ENCODE measurements at places on chromosomes 7 and 10.

DNA sequence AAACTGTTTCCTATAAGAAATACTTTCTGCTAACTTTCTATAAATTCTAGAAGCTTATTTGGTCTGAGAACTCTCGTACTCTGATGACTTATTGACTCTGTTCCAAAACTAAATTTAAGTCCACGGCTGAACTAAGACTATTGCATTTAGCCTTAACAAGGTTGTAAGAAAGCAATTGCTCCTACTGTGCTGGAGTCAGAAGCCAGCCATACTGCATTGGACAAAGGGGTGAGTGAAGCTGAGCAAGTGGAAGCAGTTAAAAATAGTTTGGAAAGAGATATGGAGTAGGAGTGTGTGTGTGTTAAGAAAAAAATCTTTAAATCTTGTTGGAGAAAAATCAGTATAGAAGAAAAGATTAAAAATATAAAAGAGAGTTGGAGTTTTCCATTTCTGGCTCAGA, 1360.1 kb upstream of the CELF2 start:
- DNase-seq = no peak

DNA sequence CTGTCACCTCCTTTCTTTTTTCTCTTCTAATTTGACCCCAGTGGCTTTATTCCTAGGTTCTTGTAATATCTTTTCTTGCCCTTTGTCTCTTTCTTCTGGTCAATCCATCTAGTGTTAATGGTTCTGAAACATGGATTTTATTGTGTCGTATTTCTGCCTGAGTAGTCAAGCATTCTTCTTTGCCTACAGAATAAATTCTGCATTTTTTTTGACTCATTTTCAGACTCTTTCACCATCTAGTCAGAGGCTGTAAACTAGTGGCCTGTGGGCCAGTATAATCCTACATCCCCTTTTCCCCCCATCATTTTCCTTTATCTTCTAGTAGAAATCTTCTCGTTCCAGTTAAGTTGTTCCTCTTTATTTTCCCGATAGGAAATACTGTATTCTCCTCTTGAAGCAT, 29.4 kb downstream of the LUC7L2 start:
- DNase-seq = no peak

GRCh38 chr10:132498562-132499366, 38.8 kb upstream of the INPP5A start:
- DNase-seq = no peak

DNA sequence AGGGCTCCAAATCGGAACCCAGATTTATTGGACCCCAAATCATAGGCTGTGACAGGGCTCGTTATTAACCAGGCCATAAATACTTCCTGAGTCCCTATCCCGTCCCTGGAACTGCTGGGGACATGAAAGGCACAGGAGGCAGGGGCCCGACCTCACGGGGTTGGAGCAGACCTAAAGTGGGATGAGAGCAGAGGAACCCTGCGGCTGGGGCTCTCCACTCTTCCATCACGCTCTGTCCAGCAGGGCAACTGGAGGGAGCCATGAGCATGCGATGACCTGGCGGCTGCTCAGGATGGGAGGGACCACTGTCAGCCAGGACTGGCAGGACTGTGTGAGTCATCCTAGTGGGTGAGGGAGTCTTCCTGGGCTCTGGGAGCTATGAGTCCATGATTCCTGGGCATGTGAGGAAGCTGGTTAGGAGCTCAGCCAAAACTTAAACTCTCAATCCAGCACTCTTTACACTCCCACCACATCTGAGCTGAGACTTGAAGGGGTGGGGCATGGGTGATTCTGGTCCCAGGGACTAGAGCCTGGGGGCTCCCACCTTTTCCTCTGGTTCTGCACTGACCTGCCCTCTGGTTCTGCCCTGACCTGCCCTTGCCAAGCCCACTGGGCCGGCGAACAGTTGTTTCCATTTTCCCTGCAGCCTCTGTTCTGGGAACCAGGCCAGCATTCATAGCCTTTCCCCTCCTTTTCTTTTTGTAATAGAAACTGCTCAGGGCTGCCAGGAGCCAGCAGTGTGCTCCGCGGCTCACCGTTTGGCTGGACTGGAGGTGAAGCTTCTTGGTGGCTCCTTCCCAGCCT, 47.1 kb downstream of the SYPL1 start:
- peak; percentile 82 for DNase-seq

DNA sequence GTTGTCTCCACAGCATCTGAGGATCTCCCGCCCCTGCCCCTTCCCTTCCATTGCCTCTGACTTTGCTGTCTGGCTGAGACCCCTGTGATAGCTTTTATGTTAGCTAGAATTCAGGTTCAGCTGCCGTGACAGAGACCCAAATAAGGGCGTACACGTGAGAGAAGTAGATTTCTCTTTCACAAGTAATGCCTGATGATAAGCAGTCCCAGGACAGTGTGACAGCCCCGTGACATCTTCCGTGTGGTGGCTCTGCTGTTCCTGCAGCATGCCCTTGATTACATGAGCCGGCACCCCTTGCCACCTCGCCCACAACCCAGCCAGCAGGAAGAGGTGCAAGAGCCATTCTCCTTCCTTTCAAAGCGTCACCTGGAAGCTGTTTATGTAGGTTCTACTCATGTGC, 130.9 kb upstream of the PODXL start:
- DNase-seq = no peak

- DNase-seq = no peak
Observed at GRCh38 chr10:55146032-55146431, 345.0 kb upstream of the PCDH15 start.

- DNase-seq = no peak
Observed at GRCh38 chr10:79347894-79348639, 798 bp downstream of the PPIF start.

GRCh38 chr10:10605551-10606081, 412.1 kb upstream of the CELF2 start:
- DNase-seq = peak; percentile 16

- peak; percentile 54 for DNase-seq
Observed at GRCh38 chr10:78263521-78263988, 229.9 kb downstream of the RPS24 start.

DNA sequence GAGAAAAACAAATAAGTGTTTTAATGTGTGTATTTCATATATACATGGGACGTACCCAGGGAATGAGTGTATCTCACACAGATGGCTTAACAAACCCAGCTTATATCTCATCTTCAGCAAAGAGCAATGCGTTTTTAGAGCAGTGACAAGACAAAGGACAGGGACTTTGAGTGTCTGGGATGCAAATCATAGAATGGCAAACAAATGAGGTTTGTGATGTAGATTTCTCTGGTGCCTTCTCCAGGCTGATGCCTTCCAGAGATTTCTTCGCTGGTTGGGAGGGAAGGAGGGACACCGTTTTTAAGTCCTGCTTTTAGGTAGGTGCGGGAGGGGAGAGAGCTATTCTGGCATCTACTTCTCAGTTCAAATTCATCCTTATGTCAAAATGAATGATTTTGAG, 16.6 kb downstream of the LANCL2 start:
- DNase-seq = no peak

DNA sequence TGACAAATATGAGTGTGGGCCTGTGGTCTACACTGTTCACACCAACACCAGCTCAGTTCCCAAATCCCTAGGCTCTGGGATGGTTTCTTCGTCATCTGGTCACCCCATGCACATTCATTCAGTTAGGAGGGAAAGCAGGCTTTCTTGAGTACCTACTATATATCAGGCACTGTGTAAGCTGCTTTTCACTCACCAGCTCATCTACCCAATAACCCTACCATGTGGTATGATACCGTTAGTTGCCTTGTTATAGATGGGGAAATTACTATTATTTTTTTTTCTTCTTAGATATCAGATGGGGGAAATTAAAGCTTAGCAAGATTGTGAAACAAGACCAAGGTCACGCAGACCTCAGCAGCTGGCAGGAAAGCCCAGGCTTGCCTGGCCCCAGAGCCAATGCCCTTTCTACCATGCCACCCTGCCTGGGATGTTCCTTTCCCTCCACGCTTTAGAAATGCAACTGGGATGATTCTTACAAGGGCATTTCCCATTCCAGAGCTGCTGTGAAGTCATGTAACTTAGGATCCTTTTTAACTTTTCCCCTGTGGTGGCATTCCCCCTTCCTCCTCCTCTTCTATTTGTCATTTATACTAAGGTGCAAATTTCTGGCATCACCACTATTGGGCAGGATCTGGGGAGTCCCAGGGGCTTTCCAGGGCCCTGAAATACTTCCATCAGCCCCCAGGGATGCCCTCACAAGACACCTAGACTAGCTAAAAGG, 93.1 kb upstream of the EFCAB10 start:
- DNase-seq = no peak

DNA sequence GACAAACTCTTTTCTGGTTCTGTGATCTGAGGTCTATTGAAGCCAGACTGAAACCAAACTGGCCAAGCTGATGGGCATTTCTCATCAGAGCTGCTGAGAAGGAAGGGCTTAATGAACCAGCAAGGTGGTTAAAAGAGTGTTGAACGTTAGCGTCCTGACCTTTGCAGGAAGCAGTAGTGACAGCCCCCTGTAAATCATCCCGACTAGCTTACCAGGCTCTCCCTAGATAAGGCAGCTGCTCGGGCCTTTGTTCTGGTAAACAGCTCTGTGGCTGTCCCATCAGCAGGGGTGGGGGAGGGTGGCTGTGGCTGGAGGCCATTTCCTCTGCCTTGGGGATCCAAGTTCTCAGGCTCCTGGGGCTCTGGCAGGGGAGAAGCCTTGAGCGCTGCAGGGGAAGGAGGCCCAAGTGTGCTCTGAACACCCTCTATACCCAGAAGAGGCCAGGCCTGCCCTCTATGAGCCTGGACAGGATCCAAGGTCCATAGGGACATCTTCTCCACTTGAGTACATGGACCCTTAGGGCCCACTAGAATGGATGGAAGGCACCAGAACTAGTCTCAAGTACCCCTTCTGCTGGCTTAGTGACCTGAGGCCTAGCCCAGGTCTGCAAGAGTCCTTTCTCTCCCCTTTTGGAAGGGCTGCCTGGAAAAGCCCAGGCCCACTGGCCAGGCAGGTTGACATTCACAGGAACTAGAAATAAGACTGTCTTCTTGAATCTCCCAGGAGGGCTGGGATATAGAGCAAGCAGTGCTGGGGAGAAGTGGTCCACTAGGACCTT, 134.6 kb downstream of the ARHGAP22 start:
- DNase-seq = no peak

DNA sequence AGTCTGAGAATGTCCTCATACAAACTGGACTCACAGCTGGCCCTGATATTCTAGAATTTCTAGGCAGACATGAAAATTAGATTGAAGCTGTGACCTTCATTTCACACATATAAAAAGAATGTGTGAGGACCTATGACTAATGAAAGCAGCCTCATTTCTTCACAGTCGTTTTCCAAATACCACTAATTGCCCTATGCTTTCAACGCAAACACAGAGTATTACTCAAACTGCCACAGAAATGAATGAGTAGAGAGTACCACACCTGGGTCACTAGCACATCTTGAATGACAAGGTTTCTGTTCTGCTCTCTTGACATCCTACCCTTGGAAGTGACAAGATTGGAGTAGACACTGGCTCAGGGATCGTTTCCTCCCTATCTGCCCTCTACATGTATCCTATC, 142.4 kb downstream of the C1GALT1 start:
- no peak for DNase-seq

DNA sequence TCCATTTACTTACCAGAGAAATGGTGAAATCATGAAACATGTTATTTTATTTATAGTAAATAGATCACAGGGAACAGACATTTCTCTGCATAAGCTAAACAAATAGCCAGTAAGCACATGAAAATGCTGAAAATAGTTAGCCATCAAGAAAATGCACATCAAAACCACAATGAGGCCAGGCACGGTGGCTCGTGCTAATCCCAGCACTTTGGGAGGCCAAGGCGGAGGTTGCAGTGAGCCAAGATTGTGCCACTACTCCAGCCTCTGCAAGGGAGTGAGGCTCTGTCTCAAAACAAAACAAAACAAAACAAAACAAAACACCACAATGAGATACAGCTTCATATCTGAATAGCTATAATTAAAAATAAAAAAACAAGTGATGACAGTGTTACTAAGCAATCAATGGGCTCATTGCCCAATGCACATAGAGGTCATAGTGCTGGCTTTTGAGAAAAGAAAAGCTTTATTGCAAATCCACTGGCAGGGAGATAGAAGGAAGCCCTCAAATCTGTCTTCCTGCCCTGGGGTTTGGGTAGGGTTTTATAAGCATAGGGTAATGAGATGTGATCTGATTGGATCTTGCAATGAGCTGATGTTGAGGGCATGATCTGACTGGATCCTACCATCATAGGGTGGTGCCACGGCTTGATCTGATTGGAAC, 16.2 kb downstream of the CSTF2T start:
- peak; percentile 66 for DNase-seq

- DNase-seq = no peak
Observed at GRCh38 chr10:96673318-96674099, 46.8 kb downstream of the PIK3AP1 start.

GRCh38 chr10:49761789-49762565, at the start of gene OGDHL:
OGDHL (minus strand) TSS chr10:49762323; CDS start chr10:49758592, 3,731 bp downstream.
- DNase-seq = no peak

DNA sequence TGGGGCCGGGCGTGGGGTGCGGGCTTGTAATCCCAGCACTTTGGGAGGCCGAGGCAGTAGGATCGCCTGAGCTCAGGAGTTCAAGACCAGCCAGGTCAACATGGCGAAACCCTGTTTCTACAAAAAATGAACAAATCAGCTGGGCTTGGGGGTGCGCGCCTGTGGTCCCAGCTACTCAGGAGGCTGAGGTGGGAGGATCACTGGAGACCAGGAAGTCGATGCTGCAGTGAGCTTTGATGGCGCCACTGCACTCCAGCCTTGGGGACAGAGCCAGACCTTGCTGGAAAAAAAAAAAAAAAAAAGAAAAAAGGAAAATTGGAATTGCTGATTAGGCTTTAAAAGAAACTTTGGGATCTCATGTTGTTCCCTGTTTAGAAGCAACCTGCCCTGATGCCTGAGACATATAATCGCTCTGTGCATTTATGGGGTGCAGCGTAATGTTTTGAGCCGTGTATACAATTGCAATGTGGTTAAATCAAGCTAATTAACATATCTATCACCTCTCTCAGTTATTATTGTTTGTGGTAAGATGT, 851 bp downstream of the AKR1E2 start:
- no peak for DNase-seq

- no peak for DNase-seq
Observed at GRCh38 chr7:78939669-78940068, 513.8 kb downstream of the MAGI2 start.

DNA sequence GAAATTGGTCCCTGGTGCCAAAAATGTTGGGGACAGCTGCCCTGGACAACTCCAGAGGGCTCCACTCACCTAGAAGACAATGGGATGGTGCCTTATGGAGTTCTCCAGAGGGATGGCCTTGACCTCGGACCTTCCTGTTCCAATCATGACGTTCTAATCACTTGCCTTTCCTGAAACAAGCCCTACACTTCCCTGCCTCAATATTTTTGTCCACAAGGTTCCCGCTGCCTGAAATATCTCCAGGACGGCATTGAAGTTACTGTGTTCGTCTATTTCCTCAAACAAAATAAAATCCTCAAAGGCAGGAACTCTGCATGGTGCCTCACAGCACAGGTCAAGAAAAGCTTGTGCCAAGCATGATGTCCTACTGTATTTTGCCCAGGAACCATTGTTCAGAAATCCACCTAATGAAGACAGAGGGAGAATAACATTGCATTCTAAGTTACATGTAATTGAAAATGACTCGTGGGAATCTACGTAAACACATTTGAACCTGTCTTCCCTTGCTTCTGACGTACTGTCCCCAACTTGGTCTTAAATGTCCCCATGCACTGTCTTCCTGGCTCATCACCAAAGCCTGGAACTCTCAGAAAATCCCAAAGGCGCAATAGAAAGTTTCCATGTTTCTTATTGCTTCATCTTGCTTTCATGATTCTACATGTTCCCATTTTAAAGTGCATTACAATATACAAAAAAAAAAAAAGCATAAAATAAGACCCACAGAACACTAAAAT, 342.3 kb upstream of the NRP1 start:
- DNase-seq = no peak

GRCh38 chr7:33725111-33726025, 180.0 kb upstream of the BMPER start:
- DNase-seq = no peak
